ENCODE measurements at places on chromosomes 13 and 19.

DNA sequence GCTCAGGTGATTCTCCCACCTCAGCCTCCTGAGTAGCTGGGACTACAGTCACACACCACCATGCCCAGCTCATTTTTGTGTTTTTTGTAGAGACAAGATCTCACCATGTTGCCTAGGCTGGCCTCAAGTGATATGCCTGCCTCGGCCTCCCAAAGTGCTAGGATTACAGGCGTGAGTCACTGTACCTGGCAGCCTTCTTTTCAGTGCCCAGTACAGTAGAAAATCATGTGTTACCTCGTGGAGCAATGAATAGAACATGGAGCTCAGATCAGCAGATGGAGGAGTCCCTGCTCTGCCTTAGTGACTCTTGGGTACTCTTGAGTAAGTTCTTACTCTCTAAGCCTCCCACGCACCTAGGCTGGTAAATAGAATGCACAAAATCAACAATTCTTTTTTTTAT is 44.7 kb downstream of the THSD1 start:
- no peak for DNase-seq

GRCh38 chr13:110824702-110825300 is 90.1 kb downstream of the ANKRD10 start:
- no peak for DNase-seq

DNA sequence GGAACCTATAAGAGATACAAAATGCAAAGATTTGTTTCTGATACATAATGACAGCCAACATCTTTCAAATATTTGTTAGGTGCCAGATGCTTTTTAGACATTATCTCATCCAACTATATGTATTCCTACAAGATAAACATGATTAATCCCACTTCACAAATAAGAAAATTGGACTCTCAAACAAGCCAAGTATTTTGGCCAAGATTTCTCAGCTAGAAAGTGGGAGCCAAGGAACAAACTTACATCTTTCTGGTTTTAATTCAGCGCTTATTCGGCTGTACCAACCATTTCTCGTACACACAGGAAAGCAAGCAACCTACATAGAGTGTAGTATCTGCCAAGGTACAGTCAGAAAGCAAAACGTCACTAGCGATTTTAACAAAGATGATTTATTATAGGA is 85.7 kb upstream of the SERP2 start:
- DNase-seq, result no peak

GRCh38 chr13:23701186-23701585 is 131.0 kb downstream of the TNFRSF19 start:
- no peak for DNase-seq

DNA sequence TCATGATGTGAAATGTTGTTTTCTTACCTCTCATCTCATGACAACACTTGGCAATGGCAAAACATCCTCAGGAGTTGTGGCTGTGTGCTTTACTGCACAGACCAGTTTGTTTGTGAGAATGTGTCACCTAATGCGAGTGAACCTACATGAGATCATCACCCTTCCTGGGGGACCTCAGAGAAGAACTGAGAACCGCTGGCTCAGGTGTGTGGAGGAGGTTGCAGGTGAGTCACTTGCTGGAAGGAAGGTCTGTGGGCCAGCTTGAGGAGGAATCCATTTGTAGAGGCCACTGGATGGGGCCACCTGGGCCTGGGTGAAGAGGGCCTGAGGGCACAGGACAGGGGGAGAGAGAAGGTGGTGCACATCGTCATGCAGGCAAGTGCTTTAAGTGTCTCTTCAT is 3.0 kb upstream of the CEACAM1 start:
- DNase-seq, result no peak

- no peak for DNase-seq
Measured at GRCh38 chr19:50916069-50916468, 4.9 kb upstream of the KLK4 start.

GRCh38 chr13:90055121-90055520 is 1292.4 kb upstream of the MIR17HG start:
- DNase-seq, result no peak

GRCh38 chr13:42746866-42747265 is 34.5 kb upstream of the FAM216B start:
- DNase-seq, result no peak

GRCh38 chr19:1309977-1310852 is 24.5 kb downstream of the EFNA2 start:
- no peak for DNase-seq

DNA sequence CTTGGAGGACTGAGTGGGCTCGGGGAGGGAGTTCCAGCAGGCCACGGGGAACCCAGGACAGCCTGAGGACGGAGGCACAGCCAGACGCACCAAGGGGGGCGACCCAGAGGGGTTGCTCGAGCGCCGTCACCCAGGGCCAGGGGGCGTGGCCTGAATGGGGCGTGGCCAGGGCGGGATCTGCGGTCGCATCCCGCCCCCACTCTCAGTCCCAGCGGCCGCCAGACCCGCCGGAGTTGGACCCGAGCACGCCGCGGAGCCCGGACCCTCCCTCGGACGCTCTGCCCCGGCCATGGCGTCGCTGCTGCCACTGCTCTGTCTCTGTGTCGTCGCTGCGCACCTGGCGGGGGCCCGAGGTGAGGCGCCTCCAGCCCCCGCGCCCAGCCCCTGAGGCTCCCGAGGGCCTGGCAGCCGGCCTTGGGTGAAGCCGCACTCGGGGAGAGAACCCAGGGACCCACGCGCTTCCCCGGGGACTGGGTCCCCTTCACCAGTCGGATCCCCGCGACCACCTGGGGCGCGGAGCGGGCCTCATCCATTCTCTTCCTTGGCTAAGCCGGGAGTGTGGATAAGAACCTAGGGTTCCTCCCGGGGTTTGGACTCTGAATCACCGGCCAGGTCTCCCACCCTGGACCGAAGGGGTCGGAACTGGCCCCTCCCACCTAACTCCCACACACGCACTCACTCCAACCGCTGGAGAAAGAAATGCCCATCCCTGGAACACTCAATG is at the start of gene CILP2:
CILP2 (plus strand) TSS at position 205 of the 724 bp plus-strand sequence; CDS start at position 290, 85 bp downstream.
- DNase-seq, result peak; percentile 25

DNA sequence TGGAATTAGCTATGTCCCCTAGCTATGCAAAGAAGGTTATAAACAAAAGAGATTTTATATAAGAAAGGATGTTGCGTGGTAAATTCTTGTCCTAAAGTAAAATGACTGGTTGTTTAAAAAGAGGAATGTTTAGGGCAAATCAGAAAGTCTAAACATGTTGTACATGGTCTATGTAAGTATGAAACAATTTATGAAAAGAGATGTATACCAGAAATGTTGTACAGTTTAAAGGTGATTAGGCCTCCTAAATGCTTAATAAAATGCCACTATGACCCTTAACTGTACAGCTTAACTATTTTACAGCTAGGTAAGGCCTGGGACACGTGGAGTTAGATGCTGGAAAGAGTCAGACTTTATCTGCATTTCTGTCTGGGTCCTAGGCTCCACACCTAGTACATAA is 775.9 kb upstream of the KLHL1 start:
- no peak for DNase-seq

DNA sequence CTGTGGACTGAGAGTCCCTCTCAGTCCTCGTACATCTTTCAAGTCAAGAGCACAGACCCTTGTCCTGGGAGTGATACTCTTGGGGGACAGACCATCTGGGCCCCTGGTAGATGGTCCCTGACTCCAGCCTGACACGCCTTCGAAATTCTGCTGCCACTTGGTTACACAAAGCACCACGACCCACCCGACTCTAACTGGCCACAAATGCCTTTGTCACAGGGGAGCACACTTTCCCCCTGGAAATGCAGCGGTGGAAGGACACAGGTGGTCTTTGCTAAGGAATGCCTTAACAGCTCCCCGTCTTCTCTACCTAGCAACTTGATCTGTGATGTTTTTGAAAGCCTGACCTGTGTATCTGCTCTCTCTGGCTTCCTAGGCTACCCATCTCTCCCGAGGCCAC is 13.8 kb upstream of the DHRS12 start:
- DNase-seq, result no peak

GRCh38 chr13:76229281-76229680 is 593.2 kb downstream of the LMO7 start:
- no peak for DNase-seq

Data from central memory CD4-positive, alpha-beta T cell (primary cell).